Neural crest cell (in vitro differentiated cells): ENCODE measurements at places on chromosomes 4 and X.

GRCh38 chrX:111411557-111411956 is 435 bp downstream of the DCX start:
- H3K4me1 ChIP-seq = peaks cover 55% of the 10 kb centered on the region
- no peaks in the 10 kb centered on the region for H3K27me3 ChIP-seq
- no peaks in the 10 kb centered on the region for H3K36me3 ChIP-seq
- H3K27ac ChIP-seq = peak overlapping the region; percentile 97

DNA sequence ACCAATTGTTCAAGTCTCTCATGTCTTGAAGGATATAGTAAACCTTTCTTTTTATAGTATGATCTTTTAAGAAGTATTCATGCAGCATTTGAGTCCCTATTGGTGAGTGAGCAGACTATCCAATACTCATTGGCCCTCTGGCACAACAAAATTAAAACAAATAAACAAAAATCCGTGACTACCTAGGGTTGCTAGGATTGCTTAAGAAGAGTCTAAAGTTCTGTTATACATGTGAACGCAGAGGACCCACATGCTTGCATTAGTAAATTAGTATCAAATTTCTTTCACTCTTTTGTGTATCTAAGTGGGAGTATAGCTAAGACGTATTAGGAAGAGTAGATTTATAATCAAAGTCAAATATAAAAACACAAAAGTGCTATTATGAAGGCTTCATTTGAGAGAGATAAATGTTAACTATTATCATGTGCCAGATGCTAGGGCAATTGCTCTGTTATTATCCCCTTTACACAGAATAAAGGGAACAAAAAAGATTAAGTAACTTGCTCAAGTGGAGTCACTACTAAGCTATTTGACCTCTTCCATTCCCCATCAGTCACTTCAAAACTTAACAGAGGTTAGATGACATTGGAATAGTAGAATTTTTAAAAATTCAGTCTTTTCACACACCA is 29.2 kb upstream of the LARP1B start:
- H3K36me3 ChIP-seq = peaks cover 3% of the 10 kb centered on the region
- no peaks in the 10 kb centered on the region for H3K27me3 ChIP-seq
- H3K27ac ChIP-seq = no peak overlapping the region
- DNase-seq = no peak

DNA sequence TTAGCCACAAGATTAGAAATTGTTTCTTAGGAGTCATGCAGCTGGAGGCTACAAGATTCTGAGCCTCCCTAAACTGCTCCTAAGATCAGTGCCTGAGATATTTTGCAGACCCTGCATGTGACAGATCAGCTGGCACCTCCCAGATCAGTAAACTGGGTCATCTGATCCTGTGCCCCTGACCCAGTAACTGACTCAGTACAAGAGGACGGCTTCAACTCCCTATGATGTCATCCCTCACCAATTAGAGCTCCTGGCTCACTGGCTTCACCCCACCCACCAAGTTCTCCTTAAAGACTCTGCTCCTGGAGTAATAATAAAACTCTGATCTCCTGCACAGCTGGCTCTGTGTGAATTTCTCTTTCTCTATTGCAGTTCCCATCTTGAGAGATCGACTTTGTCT is 45.4 kb upstream of the PNPLA4 start:
- no peak overlapping the region for H3K27ac ChIP-seq
- H3K4me3 ChIP-seq = no peak overlapping the region
- peaks cover 3% of the 10 kb centered on the region for H3K36me3 ChIP-seq
- H3K27me3 ChIP-seq = no peaks in the 10 kb centered on the region
- no peaks in the 10 kb centered on the region for H3K4me1 ChIP-seq
- DNase-seq = no peak

- no peak for DNase-seq
- no peak overlapping the region for H3K4me3 ChIP-seq
- H3K27me3 ChIP-seq = no peaks in the 10 kb centered on the region
- no peaks in the 10 kb centered on the region for H3K4me1 ChIP-seq
- H3K36me3 ChIP-seq = no peaks in the 10 kb centered on the region
Measured at GRCh38 chr4:59091146-59092142, 1981.3 kb upstream of the IGFBP7 start.

DNA sequence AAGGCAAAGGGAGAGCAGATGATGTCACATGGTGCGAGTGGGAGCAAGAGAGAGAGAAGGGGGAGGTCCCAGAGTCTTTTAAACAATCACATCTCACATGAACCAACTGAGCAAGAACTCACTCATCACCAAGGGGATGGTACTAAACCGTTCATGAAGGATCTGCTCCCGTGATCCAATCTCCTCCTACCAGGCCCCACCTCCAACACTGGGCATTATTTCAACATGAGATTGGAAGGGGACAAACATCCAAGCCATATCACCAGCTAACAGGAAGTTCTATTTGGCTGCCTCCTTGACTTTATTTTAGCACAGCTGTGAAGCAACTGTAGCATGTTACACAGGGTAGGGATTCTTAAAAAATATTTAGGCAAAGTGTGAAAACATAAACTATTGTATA is 102.5 kb downstream of the DDIT4L start:
- H3K36me3 ChIP-seq = no peaks in the 10 kb centered on the region
- no peak overlapping the region for H3K4me3 ChIP-seq
- H3K27me3 ChIP-seq = no peaks in the 10 kb centered on the region

GRCh38 chr4:10703156-10703555 is 18.6 kb upstream of the CLNK start:
- H3K27ac ChIP-seq = no peak overlapping the region
- H3K36me3 ChIP-seq = no peaks in the 10 kb centered on the region
- H3K4me1 ChIP-seq = no peaks in the 10 kb centered on the region
- DNase-seq = no peak

DNA sequence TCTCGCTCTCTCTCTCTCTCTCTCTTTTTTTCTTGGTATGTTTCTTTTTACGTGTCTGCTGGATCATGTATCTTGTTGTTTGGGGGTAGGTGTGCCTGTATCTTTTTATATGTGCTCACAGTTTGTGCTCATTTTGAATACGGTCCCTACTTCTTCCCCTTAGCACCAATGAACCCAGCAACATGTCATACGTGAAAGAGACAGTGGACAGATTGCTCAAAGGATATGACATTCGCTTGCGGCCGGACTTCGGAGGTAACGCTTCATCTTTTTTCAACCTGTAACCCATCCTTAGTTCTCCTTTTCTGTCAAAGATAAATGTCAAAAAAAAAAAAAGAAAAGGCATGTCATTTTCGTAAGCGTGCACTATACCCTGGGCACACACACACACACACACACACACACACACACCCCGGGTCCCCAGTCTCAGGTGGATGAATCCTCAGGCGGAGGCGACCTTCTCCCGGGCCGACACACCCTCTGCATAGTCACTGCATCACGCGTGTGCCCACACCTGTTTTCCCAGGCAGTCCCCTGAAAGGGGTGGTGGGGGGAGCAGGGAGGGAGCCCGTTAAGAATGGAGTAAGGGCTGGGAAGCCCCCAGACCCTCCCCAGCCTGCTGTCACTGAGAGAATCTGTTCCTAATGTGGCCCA is 511 bp downstream of the GABRB1 start:
- peaks cover 58% of the 10 kb centered on the region for H3K27me3 ChIP-seq
- H3K4me1 ChIP-seq = peaks cover 11% of the 10 kb centered on the region
- H3K36me3 ChIP-seq = no peaks in the 10 kb centered on the region
- no peak overlapping the region for H3K27ac ChIP-seq

DNA sequence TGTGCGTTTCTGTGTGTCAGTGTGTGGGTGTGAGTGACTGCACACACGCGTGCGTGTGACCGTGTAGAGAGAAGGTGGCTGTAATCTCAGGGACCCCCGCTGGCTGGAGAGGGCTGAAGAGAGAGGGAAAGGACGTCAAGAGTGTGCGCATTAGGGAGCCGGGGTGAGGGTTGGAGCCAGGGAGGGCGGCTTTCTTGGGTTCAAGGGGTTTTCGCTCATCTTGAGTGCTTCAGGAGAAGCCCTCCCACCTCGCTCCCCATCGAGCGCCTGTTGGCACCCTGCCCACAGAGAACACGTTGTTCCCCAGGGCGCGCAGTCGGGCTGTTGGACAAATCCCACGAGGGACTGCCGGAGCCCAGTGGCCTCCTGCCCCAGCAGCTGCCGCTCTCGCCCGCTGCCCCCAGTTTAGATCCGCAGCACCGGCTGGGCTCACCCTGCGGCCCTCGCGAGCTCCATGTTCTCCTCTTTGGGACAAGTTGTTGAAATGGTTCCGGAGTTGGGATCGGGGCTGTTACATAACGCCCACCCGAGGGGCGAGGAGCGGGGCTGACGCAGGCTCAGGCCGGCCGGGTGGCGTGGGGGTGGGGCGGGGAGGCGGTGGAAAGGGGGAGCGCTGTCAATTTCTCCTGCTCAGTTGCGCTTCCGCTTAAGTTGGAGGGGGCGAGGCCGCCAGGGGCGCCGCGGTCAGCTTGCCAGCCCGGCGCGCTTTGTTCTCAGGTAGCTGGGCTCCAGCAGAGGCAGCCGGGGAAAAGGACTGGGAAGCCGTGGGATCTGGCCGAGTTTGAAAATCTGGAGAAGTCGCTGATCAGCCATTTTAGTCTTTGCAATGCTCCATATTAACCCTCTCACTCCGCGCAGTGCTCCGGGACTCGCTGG is 1.6 kb downstream of the GRIA2 start:
- H3K4me1 ChIP-seq = peaks cover 30% of the 10 kb centered on the region
- no peak overlapping the region for H3K27ac ChIP-seq
- no peaks in the 10 kb centered on the region for H3K36me3 ChIP-seq
- H3K4me3 ChIP-seq = peak overlapping the region; percentile 89
- H3K27me3 ChIP-seq = peaks cover 68% of the 10 kb centered on the region

DNA sequence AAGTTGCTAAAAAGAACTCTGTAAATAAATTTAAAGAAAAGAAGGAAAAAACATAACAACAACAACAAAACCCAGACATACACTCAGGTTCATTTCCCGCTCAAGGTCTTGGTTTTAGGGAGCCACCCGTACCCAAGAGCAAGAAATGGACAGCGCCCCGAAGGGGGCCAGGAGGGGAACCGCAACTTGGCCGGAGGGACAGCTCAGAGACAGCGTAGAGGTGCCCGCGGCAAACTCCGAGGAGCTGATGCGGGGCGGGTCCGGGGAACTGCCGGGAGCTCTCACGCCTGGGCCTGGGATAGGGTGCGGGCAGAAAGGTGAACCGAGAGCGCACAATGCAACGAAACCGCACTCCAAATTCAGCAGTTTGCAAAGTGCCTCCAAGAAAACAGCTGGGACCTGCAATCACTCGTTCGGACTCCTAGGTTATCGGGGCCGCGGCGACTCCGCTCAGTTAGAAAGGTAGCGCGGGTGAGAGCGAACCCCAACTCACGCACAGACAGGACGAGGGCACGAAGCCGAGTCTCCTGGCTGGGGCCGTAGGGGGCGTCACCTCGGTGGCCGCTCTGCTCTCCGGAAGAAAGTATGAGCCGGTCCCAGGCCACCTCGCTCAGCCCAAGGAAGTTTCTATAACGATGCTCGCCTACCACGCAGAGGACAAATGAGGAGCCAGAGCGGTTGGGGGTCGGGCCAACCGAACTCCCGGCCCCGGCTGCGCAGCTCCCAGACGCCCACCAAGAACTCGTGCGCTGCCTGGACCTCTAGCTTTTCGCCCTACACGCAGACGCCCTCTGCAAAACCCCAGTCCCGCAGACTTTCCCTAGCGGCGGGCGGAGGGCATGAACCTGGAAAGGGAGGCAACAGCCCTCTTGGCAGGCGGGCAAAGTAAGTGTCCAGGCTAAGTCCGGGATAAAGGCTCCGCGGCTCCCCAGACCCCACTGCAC is 1.4 kb downstream of the NDNF start:
- peak; percentile 50 for DNase-seq
- H3K27ac ChIP-seq = peak overlapping the region; percentile 48
- no peaks in the 10 kb centered on the region for H3K36me3 ChIP-seq

GRCh38 chr4:83276299-83277040 is 8.1 kb downstream of the COQ2 start:
- no peak overlapping the region for H3K4me3 ChIP-seq
- no peak for DNase-seq
- peaks cover 4% of the 10 kb centered on the region for H3K4me1 ChIP-seq
- peaks cover 8% of the 10 kb centered on the region for H3K36me3 ChIP-seq
- no peaks in the 10 kb centered on the region for H3K27me3 ChIP-seq

DNA sequence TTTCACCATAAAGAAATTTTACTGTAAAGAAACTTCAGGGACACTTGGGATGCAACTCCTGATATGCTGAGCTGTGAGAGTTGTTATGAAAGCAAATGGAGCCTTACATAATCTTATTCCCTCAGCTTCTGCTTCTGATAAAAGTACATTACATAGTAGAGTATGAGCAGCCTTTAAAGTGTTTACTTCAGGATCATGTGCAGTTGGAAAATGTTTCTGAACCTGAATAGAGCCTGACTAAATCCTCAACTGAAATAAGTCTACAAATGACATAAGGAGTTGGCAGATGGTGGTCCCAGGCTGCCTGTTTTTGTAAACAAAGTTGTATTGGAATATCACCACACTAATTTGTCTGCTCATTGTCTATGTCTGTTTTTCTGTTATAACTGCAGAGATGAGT is 19.3 kb downstream of the RASSF6 start:
- no peak overlapping the region for H3K27ac ChIP-seq
- no peak overlapping the region for H3K4me3 ChIP-seq
- peaks cover 5% of the 10 kb centered on the region for H3K4me1 ChIP-seq

DNA sequence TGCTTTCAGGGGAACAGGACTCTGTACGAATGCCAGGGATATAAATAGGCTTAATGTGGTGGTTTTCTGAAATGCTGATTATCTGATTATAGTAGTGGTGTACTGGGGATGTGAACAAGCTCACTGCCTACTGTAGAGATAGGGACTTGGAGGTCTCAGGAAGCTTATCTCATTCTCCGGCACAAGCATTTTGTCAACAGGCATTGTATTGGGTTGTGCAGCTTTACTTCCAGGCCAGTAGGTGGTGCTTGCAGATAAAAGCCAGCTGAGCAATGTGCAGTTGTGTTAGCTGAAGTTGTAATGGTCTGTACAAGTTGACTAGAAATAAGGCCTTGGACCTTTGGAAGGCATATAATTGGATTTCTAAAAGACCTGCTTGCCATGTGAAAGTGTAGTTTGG is 49.5 kb upstream of the TMLHE start:
- H3K36me3 ChIP-seq = peaks cover 8% of the 10 kb centered on the region
- no peaks in the 10 kb centered on the region for H3K4me1 ChIP-seq
- H3K4me3 ChIP-seq = no peak overlapping the region
- no peaks in the 10 kb centered on the region for H3K27me3 ChIP-seq
- DNase-seq = no peak
- no peak overlapping the region for H3K27ac ChIP-seq

- DNase-seq = no peak
- no peaks in the 10 kb centered on the region for H3K36me3 ChIP-seq
- H3K27me3 ChIP-seq = no peaks in the 10 kb centered on the region
- H3K4me3 ChIP-seq = no peak overlapping the region
- no peaks in the 10 kb centered on the region for H3K4me1 ChIP-seq
- H3K27ac ChIP-seq = no peak overlapping the region
Measured at GRCh38 chrX:118212817-118213183, 96.2 kb upstream of the KLHL13 start.

DNA sequence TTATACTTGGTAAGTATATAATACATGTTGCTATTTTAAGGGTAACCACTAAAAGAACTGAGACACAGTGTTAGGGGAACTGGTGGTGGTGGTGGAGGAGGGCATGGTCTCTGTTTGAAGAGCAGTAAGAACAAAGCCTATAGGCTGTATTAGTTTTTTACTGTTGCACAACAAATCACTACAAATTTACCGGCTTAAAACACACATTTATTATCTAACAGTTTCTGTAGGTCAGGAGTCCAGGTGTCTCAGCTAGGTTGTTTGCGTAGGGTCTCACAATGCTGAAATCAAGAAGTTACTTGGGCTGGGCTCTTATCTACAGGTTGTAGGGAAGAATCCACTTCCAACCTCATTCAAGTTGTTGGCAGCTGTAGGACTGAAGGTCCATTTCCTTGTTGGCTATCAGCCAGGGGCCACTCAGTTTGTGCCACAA is 52.6 kb downstream of the CASK start:
- H3K36me3 ChIP-seq = no peaks in the 10 kb centered on the region
- H3K4me1 ChIP-seq = peaks cover 8% of the 10 kb centered on the region
- no peaks in the 10 kb centered on the region for H3K27me3 ChIP-seq
- DNase-seq = no peak
